ENCODE measurements at places on chromosomes 16 and 17. TPM values are rescaled to one million over a fixed set of nuclear protein-coding genes. Genes with fewer than 3 reads are reported as not detected.
A peak's percentile ranks its signal among the peaks of the same experiment; 100 is the strongest.

The CEMP1 gene
- total RNA-seq, result not detected

- DNase-seq, result no peak
Observed at GRCh38 chr17:41444640-41445039, 3.9 kb upstream of the KRT38 start.

DNA sequence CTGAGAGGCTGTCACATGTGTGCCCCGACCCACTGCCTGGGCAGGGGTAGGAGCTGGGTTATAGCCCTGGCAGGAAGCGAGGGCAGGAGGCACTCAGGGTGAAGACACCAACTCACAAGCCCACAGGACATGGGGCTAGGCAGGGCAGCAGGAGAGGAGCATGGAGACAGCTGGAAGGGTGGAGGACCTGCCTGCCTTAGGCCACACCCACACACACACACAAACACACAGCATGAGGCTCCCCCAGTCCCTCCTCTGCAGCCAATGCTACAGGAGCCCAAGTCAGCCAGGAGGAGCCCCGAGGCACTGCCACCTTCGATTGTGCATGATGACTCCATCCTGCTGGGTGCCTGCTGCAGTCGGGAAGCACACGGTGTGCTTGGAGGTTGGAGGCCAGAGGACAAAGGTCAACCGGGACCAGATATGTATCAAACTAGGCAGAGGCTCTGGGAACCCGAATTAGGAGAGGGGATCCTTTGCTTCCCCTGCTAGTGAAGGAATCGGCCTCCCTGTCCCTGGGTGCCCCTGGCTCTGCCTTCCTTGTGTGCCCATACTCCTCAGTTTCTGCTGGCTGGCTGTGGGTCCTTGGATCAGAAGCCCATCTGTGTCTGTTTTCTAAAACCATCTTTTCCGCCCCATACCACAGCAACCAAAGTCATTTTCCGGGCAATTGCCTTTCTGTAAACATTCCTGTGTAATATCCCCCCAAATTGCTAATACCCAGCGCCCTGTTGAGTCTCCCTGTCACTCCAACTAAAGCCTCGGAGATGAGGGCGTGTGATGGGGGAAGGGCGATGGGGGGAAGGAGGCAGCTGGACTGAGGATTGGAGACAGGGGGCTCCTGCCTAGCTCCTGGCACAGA is 20.5 kb downstream of the SRCIN1 start:
- no peak for DNase-seq

- peak; percentile 98 for DNase-seq
Observed at GRCh38 chr17:1055751-1056645, 59.1 kb downstream of the TIMM22 start.

The NOD2 gene
- 0.29 TPM for total RNA-seq

DNA sequence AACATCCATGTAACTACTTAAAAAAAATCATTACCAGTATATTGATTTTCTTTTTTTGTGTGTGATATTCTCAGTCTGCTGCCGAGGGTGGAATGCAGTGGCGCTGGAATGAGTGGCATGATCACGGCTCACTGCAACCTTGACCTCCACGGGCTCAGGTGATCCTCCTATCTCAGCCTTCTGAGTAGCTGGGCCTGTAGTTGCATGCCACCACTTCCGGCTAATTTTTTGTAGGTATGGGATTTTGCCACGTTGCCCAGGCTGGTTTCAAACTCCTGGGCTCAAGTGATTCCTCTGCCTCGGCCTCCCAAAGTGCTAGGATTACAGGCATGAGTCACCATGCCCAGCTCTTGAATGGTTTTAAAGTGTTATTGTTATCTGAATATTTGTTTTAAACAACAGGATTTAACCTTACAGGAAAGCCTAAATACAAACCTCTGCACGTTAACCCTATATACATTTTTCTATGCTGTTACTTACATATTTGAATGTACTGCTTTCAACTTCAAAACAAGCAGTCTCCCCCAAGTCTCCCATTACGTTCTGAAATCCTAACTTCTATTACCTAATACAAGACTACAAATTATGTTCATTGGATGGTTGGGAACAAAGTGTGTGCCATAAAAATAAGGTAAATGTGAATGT is 61.7 kb downstream of the KPNA2 start:
- no peak for DNase-seq

DNA sequence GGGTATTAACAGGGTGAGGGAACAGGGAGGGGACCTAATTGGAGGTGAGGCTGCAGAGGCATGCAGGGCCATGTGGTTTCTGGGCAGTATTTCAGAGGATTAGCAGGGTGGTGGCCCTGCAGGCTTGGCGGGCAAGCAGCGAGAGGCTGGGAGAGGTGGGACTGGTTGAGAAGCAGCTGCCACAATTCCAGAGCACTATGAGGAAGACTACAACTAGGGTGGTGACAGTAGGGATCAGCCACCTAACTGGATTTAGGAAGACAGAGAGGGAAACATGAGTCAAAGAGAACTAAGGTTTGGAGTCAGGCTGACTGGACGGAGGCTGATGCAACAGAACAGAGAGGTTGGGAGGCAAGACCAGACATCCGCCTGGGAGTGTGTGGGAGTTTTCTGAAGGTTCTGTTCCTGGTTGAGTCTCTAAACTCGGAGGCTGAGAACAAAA is 12.3 kb downstream of the ALOXE3 start:
- peak; percentile 79 for DNase-seq

The CDRT15L2 gene
- not detected for total RNA-seq

The FOXF1 gene
- total RNA-seq, result not detected

- DNase-seq, result no peak
Observed at GRCh38 chr17:72090108-72090507, 30.7 kb upstream of the SOX9 start.

GRCh38 chr17:17985555-17985954 is 12.9 kb downstream of the DRC3 start:
- no peak for DNase-seq

The ENKD1 gene
- 15.9 TPM for total RNA-seq

DNA sequence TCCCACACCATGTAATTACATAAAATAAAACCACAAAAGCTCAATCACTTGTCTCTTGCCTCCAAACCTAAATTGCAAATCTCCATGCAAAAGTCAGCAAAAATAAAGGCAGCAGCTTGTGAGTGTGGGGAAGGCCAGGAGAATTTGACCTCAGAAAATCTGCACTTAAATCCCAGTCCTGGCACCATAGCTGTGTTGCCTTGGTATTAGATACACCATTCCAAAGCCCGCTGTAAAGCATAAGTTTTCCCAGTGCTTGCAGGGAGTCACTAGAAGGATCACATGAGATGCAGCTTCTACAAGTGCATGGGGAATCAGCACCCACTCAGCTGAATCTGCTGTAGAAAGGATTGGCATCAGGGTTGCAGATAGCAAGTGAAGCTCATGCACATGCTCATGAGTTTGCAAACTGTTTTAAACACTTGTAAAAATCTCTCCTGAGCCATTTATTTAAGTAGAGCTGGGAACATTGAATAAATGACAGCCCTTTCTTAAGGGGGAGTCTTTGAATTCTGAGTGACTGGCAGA is 495.0 kb upstream of the HSBP1 start:
- no peak for DNase-seq

Measured in osteoblast (primary cell).